ENCODE measurements at places on chromosomes 3 and 15. TPM values are rescaled to one million over a fixed set of nuclear protein-coding genes. Genes with fewer than 3 reads are reported as not detected.

GRCh38 chr3:183812761-183813445 is 12.5 kb downstream of the MAP6D1 start:
- no peak for DNase-seq

DNA sequence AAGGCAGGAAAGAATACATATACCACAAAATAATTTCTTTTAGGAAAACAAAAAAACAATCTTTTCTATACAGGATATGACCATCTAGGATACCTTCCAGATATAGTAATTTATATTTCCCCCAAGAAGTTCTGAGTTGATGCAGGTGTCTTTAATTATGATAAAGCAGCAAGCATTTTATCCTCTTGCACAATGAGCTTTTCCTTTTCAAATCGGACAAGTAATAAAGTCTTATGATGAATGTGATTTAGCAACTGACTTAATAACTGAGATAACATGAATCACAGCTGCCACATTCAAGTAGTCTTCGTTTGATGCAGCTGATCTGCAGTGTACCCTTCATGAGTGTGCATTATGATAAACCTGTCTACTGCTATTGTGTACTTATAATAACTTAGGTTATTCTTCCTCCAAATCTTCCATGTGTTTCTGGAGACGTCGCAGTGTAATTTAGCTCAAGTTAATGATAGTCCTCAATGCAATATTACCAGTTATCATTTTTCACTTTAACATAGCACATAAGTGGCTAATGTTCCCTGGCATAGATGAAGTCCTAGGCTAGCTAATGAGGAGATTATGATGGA is 260.3 kb upstream of the MRPL3 start:
- DNase-seq, result no peak

GRCh38 chr3:177932750-177933660 is 603.2 kb upstream of the KCNMB2 start:
- DNase-seq, result no peak

DNA sequence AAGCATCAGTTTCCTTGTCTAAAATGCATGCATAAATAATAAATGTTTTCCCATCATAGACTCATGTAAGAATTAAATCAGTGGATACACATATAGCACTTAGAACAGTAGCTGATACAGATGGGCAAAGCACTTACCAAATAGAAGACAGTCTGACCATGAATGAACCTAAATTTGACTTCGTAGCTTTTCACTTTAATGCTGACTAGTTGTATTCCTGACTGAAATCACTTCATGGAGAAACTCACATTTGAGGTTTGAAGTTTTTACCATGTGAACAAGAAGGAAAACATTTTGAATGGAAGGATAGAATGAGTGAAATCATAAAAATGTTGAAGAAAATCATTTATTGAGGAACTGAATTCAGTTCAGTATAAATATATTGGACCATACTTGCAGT is 68.8 kb upstream of the TMCO5A start:
- DNase-seq, result no peak

DNA sequence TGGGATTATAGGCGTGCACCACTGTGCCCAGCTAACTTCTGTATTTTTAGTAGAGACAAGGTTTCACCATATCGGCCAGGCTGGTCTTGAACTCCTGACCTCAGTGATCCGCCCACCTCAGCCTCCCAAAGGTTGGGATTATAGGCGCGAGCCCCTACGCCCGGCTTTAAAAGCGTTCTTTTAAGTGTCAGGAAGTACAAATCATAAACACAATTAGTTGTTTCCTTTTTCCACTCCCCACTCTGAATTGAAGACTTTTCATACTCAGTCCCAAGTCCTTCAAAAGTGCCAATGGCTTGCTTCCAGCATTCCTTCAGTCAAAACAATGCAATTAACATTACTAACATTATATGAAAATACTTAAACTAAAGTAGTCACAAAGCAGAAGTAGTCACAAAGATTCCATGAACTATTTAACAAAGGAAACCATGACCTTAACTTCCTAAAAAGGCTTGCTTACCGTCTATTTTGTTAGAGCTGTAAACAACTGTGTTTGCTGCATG is 8.1 kb downstream of the WDR82 start:
- no peak for DNase-seq

DNA sequence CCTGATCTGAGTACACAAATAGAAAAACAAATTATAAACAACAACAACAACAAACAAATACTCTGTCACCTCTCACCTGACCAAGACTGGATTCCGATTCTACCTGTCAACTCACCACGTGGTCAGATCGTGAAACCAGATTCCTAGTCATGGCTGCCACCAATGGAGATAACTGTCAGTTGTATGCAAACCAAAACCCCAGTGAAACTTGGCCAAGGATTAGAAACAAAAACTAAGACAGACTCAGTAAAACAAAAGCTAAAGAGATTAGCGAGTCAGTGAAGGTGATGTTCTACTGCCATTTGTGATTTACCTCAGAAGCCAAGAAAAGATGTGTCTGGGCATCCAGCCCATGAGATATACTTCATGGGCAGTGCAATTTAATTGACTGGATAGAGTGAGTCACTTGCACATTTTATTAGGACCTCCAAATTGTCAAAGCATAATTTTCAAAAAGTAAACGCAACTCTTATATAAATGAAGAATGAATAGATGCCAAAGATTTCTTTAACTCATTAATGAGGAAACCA is 31.1 kb downstream of the PHLDB2 start:
- no peak for DNase-seq

The SIDT1 gene
- 0.14 TPM for total RNA-seq

DNA sequence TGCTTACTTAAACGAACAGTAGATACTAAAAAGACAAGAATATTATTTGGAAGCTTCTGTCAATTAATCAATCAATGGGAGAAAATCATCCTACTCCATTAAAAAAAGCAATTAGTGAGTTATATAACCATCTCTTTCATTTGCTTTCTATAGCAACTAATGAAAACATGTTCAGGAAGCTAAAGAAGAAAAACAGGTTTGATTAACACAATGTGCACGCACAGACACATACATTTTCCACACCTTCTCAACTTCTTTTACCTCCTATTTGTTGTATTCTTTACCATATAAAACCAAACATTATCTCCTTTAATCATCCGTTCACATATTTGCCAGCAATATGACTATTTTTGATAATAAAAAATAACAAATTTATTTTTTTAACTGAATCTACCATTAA is 111.3 kb downstream of the GBE1 start:
- DNase-seq, result no peak

DNA sequence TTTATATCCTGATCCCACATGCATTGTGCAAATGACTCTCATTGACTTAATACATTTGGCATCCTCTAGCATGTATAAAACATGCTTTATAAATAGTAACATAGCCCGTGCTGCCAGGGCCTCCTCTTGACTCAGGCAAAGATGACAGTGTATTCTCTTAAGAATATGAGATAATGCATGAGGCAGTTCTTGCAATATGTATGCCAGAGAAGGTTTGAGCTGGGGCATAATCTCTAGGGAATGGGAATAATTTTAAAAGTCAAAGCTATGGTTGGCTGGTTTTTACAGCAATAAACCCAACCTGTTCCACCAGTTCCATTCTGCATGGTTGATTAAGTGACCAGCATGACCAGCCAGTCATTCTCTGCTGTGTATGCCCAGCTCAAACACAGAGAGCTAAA is 179.0 kb upstream of the PFN2 start:
- DNase-seq, result no peak

- no peak for DNase-seq
Observed at GRCh38 chr3:143171141-143171980, 51.8 kb downstream of the CHST2 start.

- DNase-seq, result no peak
Observed at GRCh38 chr15:75200765-75201615, 692 bp upstream of the C15orf39 start.

The PDCD6IP gene
- total RNA-seq, result 114 TPM

DNA sequence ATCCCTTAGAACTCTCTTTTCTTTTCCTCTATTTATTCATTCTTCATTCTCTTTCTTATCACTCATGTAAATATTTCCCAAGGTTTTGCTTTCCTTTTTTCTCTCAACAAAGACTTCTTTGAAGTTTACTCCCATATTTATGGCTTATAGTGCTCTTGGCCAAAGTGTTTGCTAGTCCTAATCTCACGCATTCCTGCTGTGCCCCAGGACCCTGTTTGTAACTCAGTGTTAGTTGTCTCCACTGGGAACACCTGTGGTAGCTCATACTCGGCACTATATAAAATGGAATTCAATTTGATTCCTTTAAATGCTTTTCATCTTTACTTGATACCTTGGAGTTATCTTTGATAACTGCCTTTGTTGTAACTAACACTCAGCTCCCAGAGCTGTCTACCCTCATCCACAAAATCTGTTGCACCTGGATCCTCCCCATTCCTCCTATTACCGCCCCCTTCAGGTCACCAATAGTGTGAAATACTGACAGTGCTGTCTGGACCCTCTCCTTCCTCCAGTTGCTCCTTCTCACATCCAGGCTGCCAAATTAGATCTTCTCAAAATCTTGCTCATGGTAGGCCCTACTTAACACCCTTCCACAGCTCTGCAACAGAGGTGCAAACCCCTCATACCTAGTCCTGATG is 76.8 kb downstream of the TIGIT start:
- DNase-seq, result no peak

GRCh38 chr15:71752604-71753289 is 57.6 kb upstream of the NR2E3 start:
- peak; percentile 88 for DNase-seq

The LYZL4 gene
- total RNA-seq, result not detected

The ARIH2 gene
- 106 TPM for total RNA-seq

- DNase-seq, result no peak
Observed at GRCh38 chr3:153746211-153746610, 375.0 kb upstream of the ARHGEF26 start.

- DNase-seq, result no peak
Observed at GRCh38 chr3:9276761-9277370, 27.4 kb upstream of the SRGAP3 start.

GRCh38 chr15:90113166-90113565 is 10.9 kb upstream of the IDH2 start:
- no peak for DNase-seq

- peak; percentile 43 for DNase-seq
Observed at GRCh38 chr3:72661115-72661457, 187.2 kb downstream of the SHQ1 start.

DNA sequence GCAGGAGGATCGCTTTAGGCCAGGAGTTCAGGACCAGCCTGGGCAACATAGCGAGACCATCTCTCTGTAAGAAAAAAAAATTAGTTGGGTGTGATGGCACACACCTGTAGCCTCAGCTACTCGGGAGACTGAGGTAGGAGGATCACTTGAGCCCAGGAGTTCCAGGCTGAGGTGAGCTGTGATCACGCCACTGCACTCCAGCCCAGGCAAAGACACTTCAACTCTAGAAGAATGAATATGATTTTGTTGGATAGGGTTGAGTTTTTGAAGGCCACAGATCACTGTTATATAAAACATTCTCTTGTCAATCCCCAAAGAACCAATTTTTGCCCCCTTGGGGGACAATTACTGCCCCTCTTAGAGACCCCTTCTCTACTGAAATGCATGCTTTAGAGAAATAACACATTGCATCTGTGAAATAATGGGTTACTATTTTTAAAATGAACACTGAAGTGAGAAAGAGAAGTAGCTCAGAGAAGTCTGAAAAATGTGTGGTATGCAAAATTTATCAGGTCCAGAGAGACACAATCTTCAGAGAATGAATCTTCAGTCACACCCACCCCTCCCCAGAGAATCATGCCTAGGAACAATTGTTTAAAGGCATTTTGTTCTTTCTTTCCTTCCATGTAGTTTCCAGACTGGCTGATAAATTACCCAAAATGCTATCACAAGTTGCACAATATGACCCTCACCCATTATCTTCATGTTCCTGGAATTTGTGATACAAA is 42.7 kb downstream of the METTL6 start:
- no peak for DNase-seq

DNA sequence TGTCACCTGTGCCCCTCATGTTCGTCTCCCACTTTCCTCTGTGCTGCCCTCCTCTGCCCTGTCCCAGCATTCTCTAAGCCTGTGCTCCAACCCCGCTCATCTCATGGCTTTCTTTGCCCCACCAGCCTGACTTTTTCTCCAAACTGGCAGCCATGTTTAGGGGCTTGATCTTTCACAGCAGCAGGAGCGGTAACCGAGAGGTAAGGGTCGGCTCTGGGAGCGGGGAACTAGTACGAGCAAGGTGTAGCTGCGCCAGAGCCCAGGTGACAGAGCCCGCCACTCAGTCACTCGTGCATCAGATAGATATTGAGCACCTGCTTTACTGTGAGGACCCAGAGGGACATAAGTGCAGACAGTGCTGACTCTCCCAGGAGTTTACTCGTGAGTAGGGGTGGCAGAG is 13.4 kb downstream of the MAN2A2 start:
- DNase-seq, result no peak

GRCh38 chr15:99399061-99399460 is 147.8 kb downstream of the LRRC28 start:
- DNase-seq, result no peak

The ETV5 gene
- total RNA-seq, result 43.1 TPM

DNA sequence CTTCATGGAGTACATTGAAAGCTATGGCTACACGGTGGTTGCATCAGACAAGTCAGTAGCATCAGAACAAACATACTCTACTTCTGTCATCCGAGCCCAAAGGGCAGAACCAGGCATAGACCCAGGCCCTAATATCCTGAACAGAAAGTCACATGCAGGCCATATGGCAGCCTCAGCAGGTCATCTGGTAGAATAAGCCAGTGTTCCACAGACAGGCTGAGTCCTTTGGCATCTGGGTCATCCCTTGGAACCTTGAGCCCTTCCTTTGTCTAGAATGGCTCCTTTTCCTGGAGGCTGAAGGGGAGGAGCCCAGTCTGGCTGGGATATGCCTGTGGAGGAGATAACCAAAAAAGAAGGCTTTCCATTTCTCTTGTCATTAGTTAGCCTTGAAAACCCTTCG is 29.2 kb downstream of the SEMA6D start:
- no peak for DNase-seq

- no peak for DNase-seq
Observed at GRCh38 chr3:100419406-100419805, 18.1 kb downstream of the LNP1 start.

DNA sequence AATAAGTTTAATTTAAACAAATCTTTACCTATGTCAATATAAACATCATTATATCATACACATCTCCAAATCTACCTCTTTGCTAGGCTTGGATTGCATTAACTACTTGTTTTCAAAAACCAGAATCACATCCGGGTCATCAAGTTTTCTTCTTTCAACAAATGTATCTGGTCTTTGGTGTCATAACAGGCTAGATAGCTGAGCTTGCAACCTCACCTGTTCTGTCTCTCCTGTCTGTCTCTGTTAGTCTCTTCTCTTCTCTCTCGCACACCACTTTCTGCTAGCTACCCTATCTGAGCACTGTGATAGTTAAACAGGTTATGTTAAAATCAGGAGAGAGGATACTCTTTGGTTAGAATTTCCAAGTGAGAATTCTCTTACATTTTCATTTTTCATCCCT is 6.7 kb downstream of the FOXB1 start:
- no peak for DNase-seq

GRCh38 chr3:51671734-51672475 is 853 bp downstream of the TEX264 start:
- DNase-seq, result no peak

Data from kidney epithelial cell (primary cell).